ENCODE measurements at places on chromosomes 11 and 22.

DNA sequence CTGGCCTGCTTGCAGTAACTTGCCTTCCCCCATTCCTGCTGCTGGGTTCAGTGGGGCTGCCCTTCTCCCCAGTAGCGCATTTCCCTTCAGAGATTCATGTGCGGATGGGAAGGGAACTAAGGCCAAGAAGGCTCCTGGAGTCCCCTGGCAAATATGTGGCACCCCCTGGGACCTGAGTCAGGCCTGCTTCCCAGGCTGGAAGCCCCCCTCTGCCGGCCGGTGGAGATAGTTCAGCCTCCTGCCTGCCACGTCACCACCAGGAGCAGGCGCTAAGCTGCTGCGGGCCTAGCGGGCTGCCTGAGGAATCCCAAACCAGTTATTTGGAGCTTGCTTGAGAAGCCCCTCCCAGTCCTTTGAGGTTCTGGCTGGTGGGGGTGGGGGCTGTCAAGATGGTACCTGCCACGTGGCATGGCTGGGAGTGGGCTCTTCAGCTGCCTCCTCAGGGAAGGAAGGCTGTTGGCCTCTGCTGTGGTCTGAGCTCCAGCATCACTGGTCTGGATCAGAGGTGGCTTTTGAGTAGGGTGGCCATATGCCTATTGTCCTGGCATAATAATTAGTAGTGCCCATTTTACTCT is 2.0 kb downstream of the SERPINH1 start:
- DNase-seq = no peak

DNA sequence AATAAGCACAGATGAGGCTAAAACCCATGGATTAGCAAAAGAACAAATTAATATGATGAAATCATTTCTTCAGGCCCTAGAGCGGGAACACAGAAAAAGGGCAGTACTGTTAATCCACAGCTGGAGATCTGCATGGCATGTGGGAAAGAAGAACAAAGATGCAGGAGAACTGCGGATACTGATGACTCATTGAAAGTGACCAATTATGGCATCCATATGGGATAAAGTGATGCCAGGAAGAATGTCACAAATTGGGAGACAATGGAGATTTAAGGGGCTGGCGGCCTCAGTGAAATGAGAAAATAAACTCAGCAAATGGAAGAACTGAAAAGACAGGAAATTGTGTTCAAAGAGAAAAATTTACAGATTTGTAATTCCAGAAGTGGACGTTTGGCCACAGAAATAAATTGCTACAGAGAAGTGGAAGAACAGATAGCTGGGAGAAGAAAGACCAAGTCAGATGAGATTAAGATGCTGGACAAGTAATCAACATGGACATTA is 39.4 kb downstream of the SIK3 start:
- no peak for DNase-seq

- DNase-seq = no peak
Observed at GRCh38 chr22:31210556-31211421, 1.3 kb upstream of the LIMK2 start.

DNA sequence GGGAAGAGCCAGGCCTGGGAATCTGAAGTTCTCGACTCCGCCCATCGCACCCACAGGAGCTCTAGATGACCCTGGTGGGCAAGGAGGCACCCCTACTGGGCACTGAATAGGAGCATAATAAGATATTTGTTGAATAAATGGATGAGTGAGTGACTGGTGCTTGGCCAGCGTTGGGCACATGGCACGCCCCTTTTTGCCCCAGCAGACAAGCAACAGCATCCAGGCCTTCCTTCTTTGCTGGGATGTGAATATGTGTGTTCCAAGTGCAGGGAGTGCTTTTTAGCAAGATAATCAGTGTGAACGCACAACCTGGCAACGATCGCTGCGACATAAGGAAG is 443 bp upstream of the CELF1 start:
- DNase-seq = no peak

DNA sequence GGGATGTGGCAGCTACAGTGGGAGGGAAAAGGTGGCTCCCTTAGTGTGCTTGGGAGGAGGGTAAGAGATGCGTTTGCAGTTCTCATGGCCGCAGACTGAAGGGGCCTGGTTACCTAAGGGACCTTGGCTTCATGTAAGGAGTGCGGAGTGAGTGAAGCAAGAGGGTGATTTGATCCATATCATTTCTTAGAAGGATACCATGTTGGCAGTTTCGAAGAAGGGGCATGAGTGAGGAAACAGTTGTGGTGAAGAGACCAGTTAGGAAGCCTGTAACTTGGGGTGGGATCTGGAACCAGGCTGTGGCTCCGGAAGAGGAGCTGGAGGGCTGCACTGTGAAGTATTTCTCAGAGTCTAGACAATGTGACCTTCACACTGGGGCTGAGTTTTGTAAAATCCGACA is 45.0 kb downstream of the ST3GAL4 start:
- no peak for DNase-seq

GRCh38 chr11:117641008-117641915 is 155.8 kb downstream of the DSCAML1 start:
- no peak for DNase-seq

DNA sequence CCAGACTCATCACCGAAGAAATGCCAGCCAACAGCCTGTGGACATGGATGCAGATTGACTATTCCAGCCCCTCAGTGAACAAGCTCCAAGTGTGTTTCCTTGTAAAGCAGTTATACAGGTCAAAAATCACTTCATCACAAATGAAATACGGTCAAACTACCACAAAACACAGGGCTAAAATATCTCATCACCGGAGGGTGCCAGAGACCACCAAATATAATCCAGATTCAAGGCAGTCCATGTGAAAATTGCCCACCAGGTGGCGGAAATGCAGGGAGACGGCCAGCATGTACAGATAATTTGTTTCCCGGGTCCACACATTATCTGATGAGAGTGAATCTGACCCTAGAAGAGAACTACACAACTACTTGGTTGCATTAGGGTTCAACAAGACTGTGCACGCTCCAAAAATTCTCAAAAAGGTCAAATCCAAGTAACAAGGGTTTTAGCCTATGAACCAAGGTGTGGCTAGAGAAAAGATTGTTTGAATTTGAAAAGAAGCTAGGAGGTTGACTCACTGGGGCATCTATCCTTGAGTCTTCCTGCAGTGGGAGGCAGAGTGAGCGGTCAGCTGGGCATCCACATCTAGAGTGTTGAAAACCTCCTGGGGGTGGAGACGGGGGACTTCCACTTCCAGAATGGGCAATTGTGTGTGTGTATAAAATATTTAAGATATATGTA is 71.7 kb downstream of the IGLL5 start:
- DNase-seq = no peak

GRCh38 chr11:32225571-32226285 is 134.9 kb downstream of the RCN1 start:
- DNase-seq = no peak

- no peak for DNase-seq
Observed at GRCh38 chr11:114082415-114082748, 22.9 kb downstream of the ZBTB16 start.

DNA sequence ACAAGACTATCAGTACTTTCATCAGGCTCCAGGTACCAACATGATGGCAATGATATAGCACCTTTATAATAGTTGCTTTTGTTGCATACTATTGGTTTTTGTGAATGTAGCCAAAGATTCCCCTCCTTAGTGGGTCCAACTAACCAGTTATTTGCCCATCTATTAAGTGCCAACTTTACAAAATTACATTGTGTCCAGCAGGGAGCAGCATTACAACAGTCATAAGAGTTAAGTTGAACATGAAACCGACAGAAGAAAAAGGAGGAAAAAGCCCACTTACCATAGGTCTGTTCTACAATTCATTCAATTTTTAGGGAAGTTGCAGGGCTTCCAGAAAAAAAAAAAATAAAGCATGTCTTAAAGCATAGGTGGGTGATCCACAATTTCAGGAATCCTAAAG is 21.6 kb downstream of the IMMP1L start:
- no peak for DNase-seq

- no peak for DNase-seq
Observed at GRCh38 chr22:47328550-47329243, 566.2 kb downstream of the TBC1D22A start.

GRCh38 chr11:69398529-69399492 is 82.7 kb upstream of the LINC01488 start:
- DNase-seq = no peak

DNA sequence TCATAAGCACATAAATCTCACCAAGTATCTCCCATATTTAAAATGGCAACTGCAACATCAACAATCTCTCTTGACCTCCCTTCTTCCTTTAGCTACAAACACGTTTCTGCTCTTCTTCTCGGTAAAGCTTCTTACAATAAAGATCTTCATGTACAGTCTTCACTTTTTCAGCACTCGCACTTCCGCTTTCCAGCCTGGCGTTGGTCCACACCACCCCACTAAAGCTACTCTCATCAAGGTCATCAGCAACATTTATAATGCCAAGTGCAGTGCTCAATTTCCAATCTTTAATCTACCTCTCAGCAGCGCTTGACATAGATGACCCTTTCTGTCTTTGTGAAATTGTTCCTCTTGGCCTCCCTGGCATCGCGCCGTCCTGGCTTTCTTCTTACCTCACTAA is 33.6 kb downstream of the NTM start:
- no peak for DNase-seq

DNA sequence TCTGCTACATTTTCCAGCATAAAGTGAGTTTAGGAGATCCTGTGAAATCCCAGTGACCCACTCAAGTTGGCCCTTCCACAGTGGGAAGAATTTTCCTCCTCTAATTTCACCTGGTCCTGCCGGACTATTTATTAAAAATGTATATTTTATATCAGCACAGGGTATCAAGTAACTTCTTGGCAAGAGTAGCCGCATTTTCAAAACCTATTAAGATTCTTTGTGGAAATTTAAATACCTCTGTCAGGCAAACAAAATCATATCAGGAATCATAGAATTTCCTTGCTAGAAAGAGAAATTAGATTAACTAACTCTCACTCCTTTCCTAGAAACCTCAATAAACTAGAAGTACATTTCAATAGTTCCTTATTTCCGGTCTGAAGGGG is 9.7 kb downstream of the MN1 start:
- DNase-seq = no peak

GRCh38 chr11:33944693-33945424 is 53.0 kb upstream of the LMO2 start:
- no peak for DNase-seq
